ENCODE measurements at places on chromosomes 6 and 20. TPM values are rescaled to one million over a fixed set of nuclear protein-coding genes. Genes with fewer than 3 reads are reported as not detected.

PRND gene
- total RNA-seq: not detected

CRIP3 gene
- not detected for total RNA-seq

- H3K27me3 ChIP-seq: no peaks in the 10 kb centered on the region
- DNase-seq: no peak
Observed at GRCh38 chr6:20572940-20573339, 38.7 kb downstream of the CDKAL1 start.

- no peak overlapping the region for H3K4me3 ChIP-seq
- no peaks in the 10 kb centered on the region for H3K4me1 ChIP-seq
- no peak overlapping the region for H3K27ac ChIP-seq
- H3K27me3 ChIP-seq: no peaks in the 10 kb centered on the region
- peaks cover 35% of the 10 kb centered on the region for H3K36me3 ChIP-seq
- no peak for DNase-seq
Observed at GRCh38 chr20:7984192-7984591, 35.4 kb downstream of the TMX4 start.

GRCh38 chr6:39050453-39051112 lies 2.0 kb downstream of the GLP1R start:
- peaks cover 4% of the 10 kb centered on the region for H3K27me3 ChIP-seq
- DNase-seq: no peak
- no peaks in the 10 kb centered on the region for H3K36me3 ChIP-seq
- no peak overlapping the region for H3K27ac ChIP-seq

- no peaks in the 10 kb centered on the region for H3K36me3 ChIP-seq
- H3K27me3 ChIP-seq: no peaks in the 10 kb centered on the region
- no peak overlapping the region for H3K4me3 ChIP-seq
- H3K4me1 ChIP-seq: peaks cover 30% of the 10 kb centered on the region
- DNase-seq: no peak
- no peak overlapping the region for H3K27ac ChIP-seq
Observed at GRCh38 chr6:149212892-149213801, 104.4 kb upstream of the TAB2 start.

DNA sequence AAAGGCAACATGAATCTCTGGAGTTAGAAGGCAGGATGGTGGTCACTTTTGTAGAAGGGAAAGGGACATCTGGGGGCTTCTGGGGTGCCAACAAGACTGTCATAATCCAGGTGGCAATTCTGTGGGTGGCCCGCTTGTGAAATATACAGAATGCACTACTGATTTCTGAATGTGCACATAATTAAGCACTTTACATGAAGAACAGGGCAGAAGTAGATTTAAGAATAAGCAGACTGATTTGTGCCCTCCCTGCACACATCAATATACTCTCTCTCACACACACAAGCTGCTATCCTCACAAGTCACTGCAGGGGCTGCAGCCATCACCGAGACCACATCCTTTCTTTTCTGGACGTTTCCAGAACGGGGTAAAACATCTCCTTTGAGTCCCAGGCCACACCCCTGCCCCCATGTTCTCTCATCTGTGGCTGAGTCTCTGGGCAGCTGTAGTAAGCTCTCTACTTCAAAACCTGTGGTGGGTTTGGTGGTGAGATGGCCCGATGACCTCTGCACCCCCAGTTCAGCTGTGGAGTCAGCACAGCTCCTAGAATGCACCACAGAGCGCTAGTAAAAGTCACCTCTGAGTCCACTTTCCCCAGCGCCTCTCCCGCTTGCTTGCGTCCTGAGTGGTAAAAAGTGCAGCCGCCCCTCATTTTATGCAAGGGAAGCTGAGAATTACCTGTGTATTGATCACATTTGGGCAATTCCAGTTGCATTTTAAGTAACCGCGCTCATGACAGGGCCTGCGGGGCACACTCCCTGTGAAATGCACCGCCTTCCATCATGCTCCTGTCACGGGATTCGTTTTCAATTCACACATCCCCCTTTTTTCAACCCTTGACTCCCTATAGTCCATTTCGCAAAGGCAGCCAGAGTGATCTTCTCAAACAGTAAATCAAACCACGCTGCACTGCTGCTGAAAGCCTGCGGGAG lies 115.5 kb downstream of the NFATC2 start:
- peaks cover 16% of the 10 kb centered on the region for H3K4me1 ChIP-seq
- peaks cover 12% of the 10 kb centered on the region for H3K36me3 ChIP-seq
- no peak for DNase-seq
- H3K4me3 ChIP-seq: no peak overlapping the region
- H3K27me3 ChIP-seq: no peaks in the 10 kb centered on the region
- no peak overlapping the region for H3K27ac ChIP-seq

GRCh38 chr6:14108571-14109410 lies 8.8 kb upstream of the CD83 start:
- H3K4me1 ChIP-seq: no peaks in the 10 kb centered on the region
- no peak overlapping the region for H3K4me3 ChIP-seq
- H3K27me3 ChIP-seq: peaks cover 10% of the 10 kb centered on the region
- DNase-seq: no peak

All from esophagus muscularis mucosa (tissue), 4 donors.